ENCODE measurements at places on chromosomes 3 and 15.
A peak's percentile ranks its signal among the peaks of the same experiment; 100 is the strongest.

DNA sequence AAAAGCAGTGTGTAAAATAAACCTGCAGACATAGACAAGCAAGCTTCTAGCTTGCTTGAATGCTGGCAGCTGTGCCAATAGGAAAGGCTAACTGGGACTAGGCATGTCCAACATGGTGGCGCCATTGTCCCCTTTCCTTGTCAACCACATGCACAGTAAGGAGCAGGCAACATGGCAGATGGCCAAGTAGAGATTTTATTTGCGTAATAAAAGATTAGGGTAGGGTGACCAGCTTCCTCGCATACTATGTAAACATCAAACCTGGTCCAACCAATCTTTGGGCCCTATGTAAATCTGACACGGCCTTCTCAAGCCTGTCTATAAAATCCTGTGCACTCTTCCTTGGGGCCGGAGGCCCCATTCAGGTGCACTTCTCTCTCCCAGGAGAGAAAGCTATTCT is 575.4 kb upstream of the GOLIM4 start:
- no peak for DNase-seq

DNA sequence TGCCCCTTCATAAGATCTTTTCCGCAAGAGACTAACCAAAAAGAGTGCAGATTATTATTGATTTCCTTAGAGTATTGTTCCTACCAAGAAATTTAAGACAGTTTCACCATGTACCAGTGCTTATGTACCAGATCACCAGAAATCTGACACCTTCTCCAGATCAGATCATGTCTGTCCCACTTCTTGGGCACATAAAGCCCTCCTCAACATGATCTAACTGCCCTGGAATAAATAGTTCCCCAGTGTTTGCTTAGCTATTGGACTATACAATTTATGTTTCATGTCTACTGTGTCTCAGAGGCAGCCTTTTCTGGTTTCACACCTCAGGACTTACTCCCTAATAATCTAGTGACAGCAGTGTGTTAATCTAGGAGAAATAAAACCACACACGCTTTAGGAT is 46.8 kb downstream of the NME9 start:
- DNase-seq = no peak

GRCh38 chr15:89910891-89911626 is 1.7 kb downstream of the ARPIN start:
- DNase-seq = no peak

GRCh38 chr3:67034371-67034770 is 36.3 kb downstream of the KBTBD8 start:
- DNase-seq = no peak

- DNase-seq = no peak
These were observed 1.7 kb upstream of the DLL4 start for GRCh38 chr15:40927495-40927872.

DNA sequence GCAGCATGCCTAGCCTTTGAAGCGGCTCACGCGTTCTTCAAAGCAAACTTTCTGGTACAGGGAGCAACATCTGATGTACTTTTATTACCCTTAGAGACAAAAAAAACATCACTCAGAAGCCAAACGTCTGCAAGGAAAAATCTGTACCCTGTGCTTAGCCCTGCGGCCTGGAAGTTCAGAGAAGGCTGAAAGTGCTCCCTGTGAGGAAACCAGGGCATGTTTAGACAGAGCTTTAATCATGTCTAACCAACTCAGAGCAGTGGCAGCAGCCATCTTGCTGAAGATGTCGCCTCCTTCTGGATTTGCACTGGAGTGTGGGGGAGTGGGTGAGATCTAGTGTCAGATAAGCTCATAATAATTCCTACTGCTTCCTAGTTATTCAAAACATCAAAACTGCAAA is 170.4 kb downstream of the P3H2 start:
- no peak for DNase-seq

DNA sequence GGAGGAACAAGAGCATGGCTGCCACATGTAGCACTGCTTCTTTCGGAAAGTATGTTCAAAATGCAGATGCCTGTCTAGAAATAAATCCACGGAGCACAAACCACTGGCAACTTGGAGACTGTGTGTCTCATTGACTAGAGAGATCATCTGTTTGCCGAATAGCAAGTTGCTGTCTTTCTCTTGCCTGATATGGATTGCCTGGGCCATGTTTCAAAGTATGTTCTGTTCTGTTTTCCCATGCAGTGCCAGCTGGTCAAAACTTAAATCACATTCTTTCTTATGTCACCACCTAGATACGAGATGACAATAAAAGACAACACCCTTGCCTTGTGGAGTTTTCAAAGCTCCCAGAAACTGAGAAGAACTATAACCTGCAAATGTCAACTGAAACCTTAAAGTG is 318.9 kb downstream of the RYR3 start:
- no peak for DNase-seq

DNA sequence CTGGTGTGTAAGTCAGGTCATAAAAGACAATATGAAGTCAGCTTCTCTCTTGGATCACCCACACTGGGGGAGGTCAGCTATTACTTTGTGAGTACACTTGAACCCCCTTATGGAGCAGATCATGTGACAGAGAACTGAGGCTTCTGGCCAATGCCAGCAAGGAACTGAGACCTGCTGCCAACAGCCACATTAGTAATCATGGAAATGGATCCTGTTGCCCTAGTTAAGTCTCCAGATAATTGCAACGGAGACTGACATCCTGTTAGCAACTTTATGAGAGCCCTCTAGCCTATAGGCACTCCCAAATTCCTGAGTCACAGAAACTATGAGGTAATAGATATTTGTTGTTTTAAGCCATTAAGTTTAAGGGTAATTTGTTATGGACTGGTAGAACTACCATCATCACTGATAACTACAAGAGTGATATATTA is 110.4 kb upstream of the GMNC start:
- peak; percentile 5 for DNase-seq

DNA sequence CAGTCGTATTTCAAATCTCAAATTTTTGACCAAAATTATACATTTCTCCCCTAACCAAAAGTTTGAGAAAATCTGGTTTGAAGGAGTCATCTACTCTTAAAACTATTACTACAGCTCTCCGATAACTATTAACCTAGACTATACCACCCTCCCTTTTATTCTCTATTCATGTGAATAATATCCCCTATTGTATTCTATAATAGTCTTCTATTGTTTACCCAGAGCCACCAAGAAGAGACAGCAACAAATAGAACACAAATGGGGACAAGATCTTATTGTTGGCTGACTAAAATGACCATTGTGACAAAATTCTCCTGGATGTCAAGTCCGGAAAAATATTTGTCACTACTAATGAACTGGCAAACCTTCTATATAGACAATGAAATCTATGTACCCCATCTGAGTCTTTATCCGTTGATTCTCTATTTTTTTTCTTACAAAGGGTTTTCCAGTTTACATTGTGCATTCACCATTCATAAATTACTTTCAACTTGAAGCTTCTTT is 618.0 kb downstream of the CADM2 start:
- no peak for DNase-seq

DNA sequence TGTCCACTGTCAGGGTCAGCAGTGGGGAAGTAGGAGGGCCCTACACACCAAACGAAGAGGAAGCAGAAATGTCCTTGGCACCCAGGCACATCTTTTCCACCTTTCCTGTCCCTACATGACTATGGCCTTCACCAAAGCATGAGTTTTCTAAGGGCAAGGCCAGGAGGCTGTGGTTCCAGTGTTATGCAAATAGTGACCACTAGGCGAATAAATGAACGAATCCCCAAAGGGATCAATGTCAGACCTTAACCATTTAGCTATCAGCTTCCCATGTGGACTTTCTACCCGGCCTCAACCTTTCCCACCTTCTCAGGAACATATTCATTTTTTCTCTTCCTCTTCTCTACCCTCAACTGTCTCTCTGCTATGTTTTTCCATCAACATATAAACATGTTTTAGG is 63.1 kb downstream of the NTRK3 start:
- no peak for DNase-seq

DNA sequence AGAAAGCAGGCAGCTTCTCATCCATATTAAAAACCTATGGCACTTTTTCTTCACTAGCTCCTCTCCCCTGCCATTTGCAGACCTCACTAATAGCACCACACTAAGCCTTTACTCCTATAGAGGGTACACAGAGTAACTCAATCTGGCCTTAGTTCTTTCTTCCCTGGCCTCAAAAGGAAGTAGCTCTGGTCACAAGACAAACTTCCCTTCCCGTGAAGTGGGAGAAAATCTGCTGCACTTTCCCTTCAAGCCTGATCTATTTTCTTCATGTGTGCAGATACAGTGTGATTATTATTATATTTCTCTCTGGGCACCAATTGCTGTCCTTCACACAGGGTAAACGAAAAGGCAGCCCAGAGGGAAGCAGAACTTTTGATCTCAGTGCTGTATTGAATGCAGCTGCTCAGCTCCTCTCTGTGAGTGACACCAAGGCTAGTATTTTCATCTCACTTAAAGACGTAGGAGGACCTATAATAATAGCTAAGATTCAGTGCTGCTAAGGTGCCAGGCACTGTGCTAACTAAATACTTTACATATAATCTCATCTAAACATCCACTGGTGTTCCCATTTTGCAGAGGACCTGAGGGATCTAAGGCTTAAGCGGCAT is 61.9 kb upstream of the RASGRP1 start:
- DNase-seq = no peak

- no peak for DNase-seq
These were observed 3.6 kb downstream of the FAM107A start for GRCh38 chr3:58573640-58574039.

DNA sequence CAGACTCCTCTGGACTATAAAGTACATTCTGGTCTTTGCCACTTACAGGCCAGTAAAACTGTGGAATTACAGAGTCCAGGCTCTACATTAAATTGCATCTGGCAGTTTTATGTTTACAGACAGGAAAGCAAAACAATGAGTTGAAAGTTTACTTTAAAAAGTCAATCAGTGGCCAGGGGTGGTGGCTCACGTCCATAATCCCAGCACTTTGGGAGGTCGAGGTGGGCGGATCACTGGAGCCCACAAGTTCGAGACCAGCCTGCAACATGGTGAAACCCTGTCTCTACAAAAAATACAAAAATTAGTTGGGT is 53.8 kb downstream of the TM4SF4 start:
- DNase-seq = no peak

- peak; percentile 22 for DNase-seq
These were observed 59.9 kb downstream of the OXSM start for GRCh38 chr3:25849641-25850385.

GRCh38 chr15:27353856-27354255 is 382.9 kb downstream of the GABRG3 start:
- peak; percentile 84 for DNase-seq

DNA sequence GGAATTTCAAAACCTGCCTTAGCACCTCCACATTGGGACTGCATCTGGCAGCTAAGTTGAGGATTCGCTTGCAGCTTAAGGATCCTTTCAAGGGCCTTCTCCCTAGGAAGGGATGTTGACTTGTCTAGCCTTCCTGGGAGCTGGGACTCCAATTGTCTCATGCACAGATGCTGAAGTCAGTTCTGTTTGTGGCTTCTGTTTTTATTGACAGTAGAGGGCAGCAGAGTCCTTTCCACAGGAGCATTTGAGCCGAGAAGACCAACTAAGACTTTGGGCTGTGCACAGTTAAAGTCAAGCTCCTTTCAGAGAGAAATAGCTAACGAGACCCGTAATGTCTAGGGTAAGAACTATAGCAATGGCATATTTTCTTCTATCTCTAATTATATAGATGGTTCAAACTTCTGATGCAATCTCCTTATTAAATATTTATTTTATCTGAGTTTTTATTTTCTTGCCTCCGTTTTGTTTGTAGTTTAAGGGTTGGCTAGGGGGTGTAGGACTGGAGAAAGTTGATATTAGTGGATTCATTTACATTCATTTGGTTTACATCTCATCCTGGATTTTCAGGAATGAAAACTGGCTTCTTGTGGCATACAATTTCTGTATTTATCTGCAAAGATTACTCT is 59.7 kb upstream of the KBTBD8 start:
- DNase-seq = peak; percentile 67

DNA sequence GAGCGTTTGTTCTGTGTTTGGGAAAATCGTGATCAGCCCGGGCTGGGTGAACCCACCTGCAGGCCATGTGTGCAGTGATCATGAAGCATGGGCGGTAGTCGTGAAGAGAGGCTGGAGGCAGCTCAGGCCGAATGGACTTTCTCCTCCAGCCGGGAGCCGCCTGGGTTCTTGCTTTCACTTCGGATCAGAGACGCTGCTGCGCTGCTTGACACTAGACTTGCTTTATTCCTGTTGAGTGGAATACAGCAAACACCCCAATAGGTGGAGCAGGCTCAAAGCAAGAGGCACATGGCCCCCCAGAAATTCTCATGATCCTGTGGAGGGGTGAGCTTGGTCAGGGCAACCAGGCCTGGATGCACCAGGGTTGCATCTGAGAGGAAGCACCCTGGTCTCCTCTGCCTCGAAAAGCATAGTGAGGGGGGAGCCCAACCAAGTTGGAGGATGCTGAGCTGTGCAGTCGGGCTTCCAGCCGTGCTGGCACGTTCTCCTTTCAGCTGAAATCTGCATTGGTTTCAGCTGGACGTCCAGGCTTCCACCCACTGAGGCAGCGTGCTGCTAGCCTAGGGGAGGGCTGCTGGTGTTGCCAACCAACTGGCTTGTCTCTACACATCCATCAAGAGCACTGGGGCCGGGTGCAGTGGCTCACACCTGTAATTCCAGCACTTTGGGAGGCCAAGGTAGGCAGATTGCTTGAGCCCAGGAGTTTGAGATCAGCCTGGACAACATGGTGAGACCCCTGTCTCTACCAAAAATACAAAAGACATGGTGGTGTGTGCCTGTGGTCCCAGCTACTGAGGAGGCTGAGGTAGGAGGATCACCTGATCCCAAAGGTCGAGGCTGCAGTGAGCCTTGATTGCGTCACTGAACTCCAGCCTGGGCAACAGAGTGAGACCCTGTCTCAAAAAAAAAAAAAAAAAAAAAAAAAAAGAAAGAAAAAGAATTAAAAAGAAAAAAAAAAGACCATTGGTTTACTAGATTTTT is 2.8 kb upstream of the NRROS start:
- no peak for DNase-seq

- DNase-seq = peak; percentile 56
These were observed 414.5 kb downstream of the GRM7 start for GRCh38 chr3:7275396-7275795.

- DNase-seq = peak; percentile 29
These were observed 85.3 kb upstream of the MYZAP start for GRCh38 chr15:57506422-57506821.

GRCh38 chr3:9715764-9716437 is 12.3 kb downstream of the CPNE9 start:
- DNase-seq = peak; percentile 87

DNA sequence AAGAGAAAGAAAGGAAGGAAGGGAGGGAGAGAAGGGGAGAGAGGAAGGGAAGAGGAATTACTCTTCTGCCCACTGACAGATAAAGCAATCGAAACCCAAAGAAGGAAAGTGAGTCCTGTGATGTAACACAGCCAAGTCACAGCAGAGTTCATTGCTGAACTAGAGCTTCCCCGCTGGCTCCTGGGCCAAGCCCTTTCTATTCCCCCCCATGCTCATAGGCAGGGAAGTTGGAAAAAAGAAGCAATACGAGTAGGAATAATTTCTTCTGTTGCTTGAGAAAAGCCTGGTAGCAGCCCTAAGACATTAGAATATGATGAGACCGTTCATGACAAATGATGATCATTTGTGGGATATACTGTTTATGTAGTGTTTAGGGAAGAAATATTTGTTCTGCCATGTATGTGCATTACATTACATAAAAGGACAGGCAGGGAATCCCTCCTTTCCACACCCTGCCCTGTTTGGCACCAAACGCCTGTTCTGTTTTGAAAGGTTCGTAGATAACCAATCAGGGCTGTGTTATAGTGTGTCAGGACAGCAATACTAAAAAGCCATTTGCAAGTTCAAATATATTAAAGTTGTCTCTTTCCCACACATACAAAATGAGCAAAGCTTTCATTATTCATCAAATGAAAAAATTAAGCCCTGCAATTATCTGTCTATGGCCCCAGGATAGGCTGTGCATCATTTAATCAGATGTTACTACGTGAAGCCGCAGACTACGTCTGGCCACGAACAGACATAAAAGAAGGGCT is 111.0 kb upstream of the TRPM1 start:
- no peak for DNase-seq

Measured in kidney tubule cell (primary cell).